ENCODE measurements at places on chromosomes 13 and 19. TPM values are rescaled to one million over a fixed set of nuclear protein-coding genes. Genes with fewer than 3 reads are reported as not detected.

Gene ESD
- 73.5 TPM for total RNA-seq

Gene DMWD
- total RNA-seq, result 64.7 TPM

DNA sequence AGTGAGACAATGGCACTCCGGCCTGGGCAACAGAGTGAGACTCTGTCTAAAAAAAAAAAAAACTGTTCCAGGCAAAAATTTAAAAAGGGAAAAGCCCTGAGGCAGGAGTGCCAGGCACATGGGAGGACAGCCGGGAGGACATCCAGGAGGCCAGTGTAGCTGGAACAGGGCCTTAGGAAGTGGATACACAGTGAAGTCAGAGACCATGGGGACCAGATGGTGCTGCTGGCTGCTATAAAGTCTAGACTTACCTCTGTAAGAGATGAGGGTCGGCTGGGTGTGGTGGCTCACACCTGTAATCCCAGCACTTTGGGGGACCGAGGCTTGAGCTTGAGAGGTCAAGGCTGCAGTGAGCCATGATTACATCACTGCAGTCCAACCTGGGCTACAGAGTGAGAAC, 15.0 kb downstream of the HAS1 start:
- no peak for DNase-seq

GRCh38 chr19:17296976-17297375, 6.2 kb downstream of the ABHD8 start:
- DNase-seq, result no peak

- DNase-seq, result no peak
These were observed 376.1 kb downstream of the DLEU7 start for GRCh38 chr13:50467156-50468110.

Gene NPHS1
- 0.18 TPM for total RNA-seq

- no peak for DNase-seq
These were observed 13.6 kb downstream of the CFD start for GRCh38 chr19:873084-873483.

Gene C1QTNF9B
- not detected for total RNA-seq

- no peak for DNase-seq
These were observed 217.2 kb downstream of the LACC1 start for GRCh38 chr13:44096901-44097300.

Gene ATP7B
- 0.40 TPM for total RNA-seq

DNA sequence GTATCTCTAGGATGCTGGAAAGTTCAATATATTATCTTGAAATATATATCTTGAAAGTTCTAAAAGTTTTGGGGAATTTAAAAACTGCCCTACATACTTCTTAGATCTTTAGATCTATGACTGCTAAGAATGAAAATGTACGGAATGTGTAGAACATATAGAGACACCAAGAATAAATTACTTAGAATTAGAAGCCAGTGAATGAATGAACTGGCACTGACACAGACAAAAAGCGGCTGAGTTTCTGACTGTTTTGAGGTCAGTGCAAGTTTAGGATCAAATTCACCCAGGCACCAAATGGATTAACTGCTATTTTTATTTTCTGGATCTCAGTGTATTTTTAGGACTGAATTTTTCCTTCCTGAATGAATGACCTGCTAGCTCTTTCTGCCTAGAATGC, 411.2 kb downstream of the KCTD12 start:
- DNase-seq, result no peak
